ENCODE measurements at places on chromosomes 5 and 9.
A peak's percentile ranks its signal among the peaks of the same experiment; 100 is the strongest.

DNA sequence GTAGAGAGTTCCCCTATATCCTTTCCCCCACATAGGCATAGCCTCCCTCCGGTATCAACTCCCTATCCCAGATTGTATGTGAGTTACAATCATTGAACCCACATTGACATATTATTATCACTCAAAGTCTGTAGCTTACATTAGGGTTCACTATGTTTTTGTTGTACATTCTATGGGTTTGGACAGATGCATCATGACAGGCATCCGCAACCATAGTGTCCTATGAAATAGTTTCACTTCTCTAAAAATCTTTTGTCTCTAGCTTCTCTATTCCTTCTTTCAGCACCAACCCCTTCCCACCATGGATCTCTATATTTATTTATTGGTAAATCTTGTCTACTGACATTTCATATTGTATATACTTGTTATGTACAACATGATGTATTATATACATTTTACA is 31.6 kb downstream of the TAF11L14 start:
- no peaks in the 10 kb centered on the region for H3K36me3 ChIP-seq
- no peaks in the 10 kb centered on the region for H3K27me3 ChIP-seq
- H3K4me1 ChIP-seq = no peaks in the 10 kb centered on the region
- DNase-seq = no peak

DNA sequence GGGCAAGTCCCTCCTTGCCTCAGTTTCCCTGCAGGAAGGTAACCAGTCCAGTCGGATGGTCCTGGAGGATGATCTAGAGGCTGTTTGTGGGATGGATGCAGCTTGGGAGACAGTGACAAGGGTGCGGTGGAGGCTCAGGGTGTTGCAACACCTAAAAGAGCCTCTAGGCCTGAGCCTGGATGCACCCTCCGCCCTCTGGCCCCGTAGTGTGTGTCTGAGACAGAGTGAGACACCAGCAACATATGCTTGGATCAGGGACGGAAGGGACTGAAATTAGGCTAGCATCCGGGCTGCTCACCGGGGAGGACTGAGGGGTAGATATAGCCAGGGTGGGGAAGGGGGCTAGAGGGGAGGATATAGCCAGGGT is 1.1 kb downstream of the CRAT start:
- peak; percentile 72 for DNase-seq
- no peaks in the 10 kb centered on the region for H3K27me3 ChIP-seq
- peak overlapping the region; percentile 97 for H3K27ac ChIP-seq

GRCh38 chr9:89432986-89433530 is 64.9 kb downstream of the SEMA4D start:
- H3K4me3 ChIP-seq = no peak overlapping the region
- no peaks in the 10 kb centered on the region for H3K4me1 ChIP-seq
- H3K27ac ChIP-seq = no peak overlapping the region
- DNase-seq = no peak
- H3K27me3 ChIP-seq = no peaks in the 10 kb centered on the region
- H3K36me3 ChIP-seq = no peaks in the 10 kb centered on the region

- H3K27me3 ChIP-seq = no peaks in the 10 kb centered on the region
- DNase-seq = no peak
- H3K4me1 ChIP-seq = no peaks in the 10 kb centered on the region
- no peak overlapping the region for H3K4me3 ChIP-seq
- H3K36me3 ChIP-seq = no peaks in the 10 kb centered on the region
- no peak overlapping the region for H3K27ac ChIP-seq
Observed at GRCh38 chr5:150658699-150659265, 2.3 kb upstream of the MYOZ3 start.

DNA sequence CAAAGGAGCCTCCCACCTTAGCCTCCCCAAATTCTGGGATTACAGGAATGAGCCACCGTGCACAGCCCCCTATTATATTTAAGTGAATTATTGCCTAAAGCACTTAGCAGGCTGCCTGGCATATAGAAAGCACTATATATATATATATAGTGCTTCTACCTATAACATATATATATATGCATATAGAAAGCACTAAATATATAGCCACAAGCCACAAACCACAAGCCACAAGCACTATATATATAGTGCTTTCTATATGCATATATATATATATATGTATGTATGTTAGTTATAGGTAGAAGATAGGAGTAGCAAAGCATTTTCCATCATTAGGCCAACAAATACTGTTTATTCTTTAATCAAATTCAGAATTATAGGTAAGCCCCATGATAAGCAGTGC is 185.8 kb downstream of the CWC27 start:
- no peak overlapping the region for H3K4me3 ChIP-seq
- H3K27ac ChIP-seq = no peak overlapping the region
- H3K4me1 ChIP-seq = no peaks in the 10 kb centered on the region
- DNase-seq = no peak

DNA sequence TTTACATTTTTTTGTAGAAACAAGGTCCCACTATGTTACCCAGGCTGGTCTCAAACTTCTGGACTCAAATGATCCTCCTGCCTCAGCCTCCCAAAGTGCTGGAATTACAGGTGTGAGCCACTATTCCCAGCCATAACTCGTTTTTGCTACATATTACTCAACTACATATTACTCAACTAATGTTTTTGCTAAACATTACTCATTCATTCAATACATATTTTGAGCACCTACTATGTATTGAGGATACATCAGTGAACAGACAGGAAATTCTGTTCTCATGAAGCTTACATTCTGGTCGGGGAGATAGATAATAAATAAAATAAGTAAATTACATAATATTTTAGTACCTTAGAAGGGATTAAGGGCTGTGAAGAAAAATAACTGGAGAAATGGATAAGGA is 34.9 kb upstream of the STOM start:
- no peaks in the 10 kb centered on the region for H3K4me1 ChIP-seq
- no peak for DNase-seq
- no peak overlapping the region for H3K27ac ChIP-seq
- H3K36me3 ChIP-seq = no peaks in the 10 kb centered on the region
- no peak overlapping the region for H3K4me3 ChIP-seq

- H3K36me3 ChIP-seq = no peaks in the 10 kb centered on the region
- no peaks in the 10 kb centered on the region for H3K27me3 ChIP-seq
- H3K4me3 ChIP-seq = no peak overlapping the region
Observed at GRCh38 chr9:30280229-30280900, 2104.1 kb upstream of the ACO1 start.

DNA sequence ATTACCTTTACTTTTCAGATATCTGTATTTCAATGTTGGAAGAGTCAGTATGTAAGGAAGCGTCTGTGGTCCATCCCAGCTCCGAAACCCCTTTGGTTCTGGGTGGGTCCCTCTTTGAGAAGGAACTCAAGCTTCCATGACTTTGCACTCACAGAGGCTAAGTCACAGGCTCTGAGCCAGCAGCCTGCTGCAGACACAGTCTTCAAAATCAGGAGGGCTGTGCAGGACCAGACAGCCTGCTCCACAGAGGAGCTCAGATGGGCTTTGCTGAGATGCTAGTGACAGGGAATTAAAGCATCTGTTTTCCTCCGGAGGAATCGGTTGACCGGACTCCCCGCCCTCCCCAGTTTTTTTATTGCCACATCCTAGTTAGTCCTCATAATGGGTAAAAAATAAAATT is 126.4 kb upstream of the ICE1 start:
- H3K4me3 ChIP-seq = no peak overlapping the region
- H3K36me3 ChIP-seq = no peaks in the 10 kb centered on the region
- H3K27ac ChIP-seq = no peak overlapping the region
- no peaks in the 10 kb centered on the region for H3K4me1 ChIP-seq
- DNase-seq = no peak
- no peaks in the 10 kb centered on the region for H3K27me3 ChIP-seq

GRCh38 chr5:31638345-31638744 is 586 bp upstream of the PDZD2 start:
- H3K4me3 ChIP-seq = peak overlapping the region; percentile 36
- no peaks in the 10 kb centered on the region for H3K27me3 ChIP-seq
- H3K4me1 ChIP-seq = no peaks in the 10 kb centered on the region
- no peaks in the 10 kb centered on the region for H3K36me3 ChIP-seq

DNA sequence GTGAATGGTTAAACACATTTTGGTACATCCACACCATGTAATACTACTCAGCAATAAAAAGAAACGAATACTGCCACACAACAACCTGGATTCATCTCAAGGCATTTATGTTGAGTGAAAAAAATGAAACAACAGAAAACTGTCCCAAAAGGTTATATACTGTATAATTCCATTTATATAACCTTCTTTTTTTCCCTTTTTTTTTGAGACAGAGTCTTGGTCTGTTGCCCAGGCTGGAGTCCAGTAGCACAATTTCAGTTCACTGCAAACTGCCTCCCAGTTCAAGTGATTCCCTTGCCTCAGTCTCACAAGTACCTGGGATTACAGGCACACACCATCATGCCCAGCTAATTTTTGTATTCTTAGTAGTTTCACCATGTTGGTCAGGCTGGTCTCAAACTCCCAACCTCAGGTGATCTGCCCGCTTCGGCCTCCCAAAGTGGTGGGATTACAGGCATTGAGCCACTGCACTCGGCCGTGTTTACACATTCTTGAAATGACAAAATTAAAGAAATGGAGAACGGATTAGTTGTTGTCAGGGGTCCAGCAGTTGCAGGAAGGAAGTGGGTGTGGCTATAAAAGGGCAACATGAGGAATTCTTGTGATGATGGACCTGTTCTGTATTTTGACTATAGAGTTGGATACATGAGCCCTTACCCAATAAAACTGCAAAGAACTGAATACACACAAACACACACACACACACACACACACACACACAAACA is 17.4 kb downstream of the PPP6C start:
- no peak overlapping the region for H3K27ac ChIP-seq
- no peak overlapping the region for H3K4me3 ChIP-seq
- H3K27me3 ChIP-seq = no peaks in the 10 kb centered on the region

DNA sequence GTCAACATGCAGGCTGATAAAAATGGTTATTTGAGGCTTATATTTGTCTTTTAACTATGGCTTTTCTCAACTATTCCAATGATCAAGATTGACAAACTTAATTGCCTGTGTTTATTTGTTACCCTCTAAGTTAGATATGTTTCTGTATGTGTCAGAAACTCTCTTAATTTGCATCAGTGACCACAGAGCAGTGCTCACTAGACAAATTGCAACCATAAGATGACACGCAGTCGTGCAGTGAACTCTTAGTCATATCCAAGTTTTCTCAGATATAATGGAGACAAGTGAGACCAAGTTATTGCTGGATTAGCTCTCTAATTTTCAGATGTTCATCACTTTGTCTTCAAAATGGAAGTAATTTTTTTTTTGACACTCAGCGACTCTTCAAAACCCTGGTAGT is 342.2 kb upstream of the RFX3 start:
- H3K4me1 ChIP-seq = no peaks in the 10 kb centered on the region
- no peaks in the 10 kb centered on the region for H3K36me3 ChIP-seq
- no peak overlapping the region for H3K27ac ChIP-seq
- no peaks in the 10 kb centered on the region for H3K27me3 ChIP-seq
- no peak for DNase-seq

GRCh38 chr5:125249400-125249799 is 503.0 kb upstream of the ZNF608 start:
- H3K4me3 ChIP-seq = no peak overlapping the region
- H3K27me3 ChIP-seq = no peaks in the 10 kb centered on the region
- DNase-seq = no peak
- H3K36me3 ChIP-seq = no peaks in the 10 kb centered on the region

- no peak overlapping the region for H3K4me3 ChIP-seq
- no peak for DNase-seq
- no peaks in the 10 kb centered on the region for H3K27me3 ChIP-seq
- H3K4me1 ChIP-seq = no peaks in the 10 kb centered on the region
Observed at GRCh38 chr9:105119156-105119555, 125.3 kb upstream of the SLC44A1 start.

- DNase-seq = no peak
- peaks cover 7% of the 10 kb centered on the region for H3K4me1 ChIP-seq
- H3K36me3 ChIP-seq = no peaks in the 10 kb centered on the region
- H3K27me3 ChIP-seq = no peaks in the 10 kb centered on the region
- no peak overlapping the region for H3K4me3 ChIP-seq
- no peak overlapping the region for H3K27ac ChIP-seq
Observed at GRCh38 chr9:94903961-94904421, 177.5 kb downstream of the AOPEP start.

DNA sequence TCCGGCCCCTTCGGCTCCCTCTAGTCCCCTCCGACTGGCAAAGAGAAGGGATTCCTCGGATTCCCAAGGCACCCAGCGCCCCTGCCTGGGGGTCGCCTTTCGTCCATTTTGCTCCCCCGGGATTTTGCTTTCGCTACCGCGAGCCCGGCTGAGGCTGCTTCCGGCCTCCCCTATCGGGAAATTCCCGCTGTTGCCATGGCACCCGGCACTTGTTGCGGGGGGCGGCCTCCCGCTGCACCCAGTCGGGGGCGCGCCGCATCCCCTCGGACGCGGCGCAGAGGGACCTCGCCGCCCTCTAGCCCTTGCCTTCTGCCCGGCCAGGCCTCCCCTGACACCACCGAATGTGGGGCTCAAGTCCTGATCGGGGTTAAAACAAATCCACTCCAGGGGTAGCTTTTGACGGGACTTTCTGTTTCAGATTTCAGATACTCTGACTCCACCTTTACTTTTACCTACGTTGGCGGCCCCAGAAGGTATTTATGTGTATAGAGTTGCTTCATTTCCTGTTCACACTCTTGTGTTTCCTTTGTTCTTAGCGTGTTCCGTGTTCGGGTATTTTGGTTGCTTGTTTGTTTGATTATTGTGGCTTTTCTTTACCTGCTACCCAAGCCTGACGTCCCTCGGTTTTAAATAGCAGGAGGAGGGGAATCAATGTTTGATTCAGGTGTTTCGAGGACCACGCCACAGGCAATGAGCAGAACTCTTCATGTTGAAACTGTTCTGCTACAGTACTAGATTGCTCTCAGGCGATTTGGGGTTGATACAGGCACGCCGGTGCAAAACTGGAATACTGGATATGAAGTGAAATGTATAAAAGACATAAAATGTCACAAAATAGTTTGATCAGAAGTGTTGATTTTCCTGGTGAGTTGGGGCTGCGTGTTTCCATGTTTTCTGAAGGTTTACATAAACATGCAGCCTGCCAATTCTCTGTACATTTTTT is 1.5 kb downstream of the PARP8 start:
- no peaks in the 10 kb centered on the region for H3K36me3 ChIP-seq
- peak overlapping the region; percentile 91 for H3K27ac ChIP-seq
- H3K4me3 ChIP-seq = peak overlapping the region; percentile 77
- H3K27me3 ChIP-seq = no peaks in the 10 kb centered on the region
- peak; percentile 69 for DNase-seq

All from pancreas (tissue), 10 donors.